H9 (cell line): ENCODE measurements at places on chromosomes 3 and 15. TPM values are rescaled to one million over a fixed set of nuclear protein-coding genes. Genes with fewer than 3 reads are reported as not detected.
A peak's percentile ranks its signal among the peaks of the same experiment; 100 is the strongest.

Gene CCDC54
- total RNA-seq = not detected in 2 replicates

Gene SI
- not detected in 2 replicates for total RNA-seq

Gene AMIGO3
- 3.0 and 3.8 TPM in 2 replicates for total RNA-seq

Gene ADAMTS7
- 23.1 and 25.0 TPM in 2 replicates for total RNA-seq

Gene RBP2
- total RNA-seq = not detected in 2 replicates

DNA sequence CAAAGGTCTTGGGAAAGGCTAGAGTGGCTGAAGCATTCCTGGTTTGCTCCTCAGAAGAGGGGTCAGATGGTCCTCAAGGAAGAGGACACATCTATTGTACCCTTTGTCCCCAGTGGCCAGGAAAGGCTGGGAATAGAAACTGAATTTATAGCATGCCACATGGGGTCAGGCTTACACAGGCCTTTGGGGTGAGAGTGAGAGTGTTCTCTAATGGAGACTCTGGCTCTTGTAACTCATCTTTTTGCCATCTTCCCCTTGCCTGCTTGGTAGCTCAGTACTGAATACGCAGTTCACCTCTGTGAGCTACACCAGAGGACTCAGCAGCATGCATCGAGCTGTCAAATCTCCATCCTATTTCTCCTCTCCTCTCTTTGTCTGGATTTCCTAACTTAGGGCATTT is 87.5 kb downstream of the ATP2B2 start:
- no peak for DNase-seq

DNA sequence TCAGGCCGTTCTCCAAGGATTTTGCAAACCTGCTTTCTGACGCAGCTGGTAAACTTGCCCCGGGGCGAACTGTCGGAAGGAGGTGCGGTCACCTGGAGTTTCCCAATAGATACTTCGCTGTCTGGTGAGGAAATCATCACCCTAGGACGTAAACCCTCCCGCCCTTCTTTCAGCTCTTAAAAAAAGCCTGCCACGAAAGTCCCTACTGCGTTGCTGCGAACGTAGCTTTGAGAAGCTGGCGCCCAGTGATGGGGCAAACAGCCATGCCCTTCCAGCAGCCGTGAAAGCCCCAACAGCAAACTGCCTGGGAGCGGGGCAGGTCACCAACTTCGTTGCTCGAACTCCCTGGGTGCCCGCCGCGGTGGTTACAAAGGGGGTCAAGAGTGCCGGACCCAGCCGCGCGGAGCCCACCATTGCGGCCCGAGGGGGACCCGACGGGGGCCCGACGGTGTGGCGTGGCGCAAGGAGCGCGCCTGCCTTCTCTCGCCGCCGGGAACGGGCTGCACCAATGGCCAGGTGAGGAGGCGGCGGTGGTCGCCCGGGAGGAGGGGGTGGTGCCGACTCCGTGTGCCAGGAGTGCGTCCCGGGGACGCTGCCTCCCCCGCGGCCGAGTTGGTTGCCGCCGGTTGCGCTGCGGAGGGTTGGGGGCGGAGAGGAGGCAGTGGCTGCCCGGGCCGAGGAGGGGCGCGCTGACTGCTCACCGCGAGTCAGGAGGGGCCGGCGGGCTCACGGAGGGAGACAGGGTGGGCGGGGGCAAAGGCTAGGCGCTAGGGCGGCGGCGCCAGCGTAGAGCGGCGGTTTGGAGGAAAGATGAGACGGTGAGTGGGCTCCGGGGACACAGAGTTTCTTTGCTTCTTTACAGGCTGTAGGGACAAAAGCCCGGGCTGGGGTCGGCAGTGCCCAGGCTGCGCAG is at the start of gene PHLDB2:
TSS of gene PHLDB2 (plus strand) at position 205 of the 913 bp plus-strand sequence. CDS start 24,813 bp downstream, outside the sequence.
- peak; percentile 92 for DNase-seq

DNA sequence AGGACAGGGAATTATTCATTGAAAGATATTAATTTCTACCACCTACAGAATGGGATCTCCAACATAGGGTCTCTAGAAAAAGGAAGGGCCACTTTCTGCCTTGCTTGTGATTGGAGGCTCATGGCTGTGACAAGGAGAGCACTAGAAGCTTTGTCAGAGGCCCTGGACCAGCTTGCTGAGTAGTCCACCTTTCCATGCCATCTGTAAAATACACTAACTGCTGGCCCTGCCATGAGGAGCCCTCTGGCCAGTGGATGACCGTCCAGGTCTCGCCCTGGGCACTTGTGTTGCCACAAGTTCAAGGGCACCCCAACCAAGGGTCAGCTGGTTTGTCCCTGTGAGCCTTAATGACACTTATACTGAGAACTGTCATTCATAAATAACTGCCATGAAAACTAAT is 1.6 kb upstream of the SYNM start:
- DNase-seq = no peak

DNA sequence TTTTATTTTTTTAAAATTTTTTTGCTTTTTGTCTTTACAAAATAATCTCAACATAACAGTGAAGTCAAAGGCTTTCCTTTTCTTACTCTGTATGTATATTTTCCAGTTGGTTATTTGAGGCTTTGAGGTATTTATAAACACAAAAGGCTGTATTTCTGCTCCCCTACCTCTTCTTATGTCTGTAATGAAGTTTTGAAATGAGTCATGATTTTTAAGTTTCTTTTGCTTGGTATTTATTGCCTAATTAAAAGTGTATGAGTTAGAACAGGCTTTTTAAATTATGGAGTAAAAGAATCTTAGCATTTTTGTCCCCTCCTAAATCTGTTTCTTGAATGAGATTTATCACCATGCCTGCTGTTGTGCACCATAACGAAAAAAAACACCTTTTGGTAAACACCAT is 66.0 kb downstream of the DCUN1D1 start:
- no peak for DNase-seq

DNA sequence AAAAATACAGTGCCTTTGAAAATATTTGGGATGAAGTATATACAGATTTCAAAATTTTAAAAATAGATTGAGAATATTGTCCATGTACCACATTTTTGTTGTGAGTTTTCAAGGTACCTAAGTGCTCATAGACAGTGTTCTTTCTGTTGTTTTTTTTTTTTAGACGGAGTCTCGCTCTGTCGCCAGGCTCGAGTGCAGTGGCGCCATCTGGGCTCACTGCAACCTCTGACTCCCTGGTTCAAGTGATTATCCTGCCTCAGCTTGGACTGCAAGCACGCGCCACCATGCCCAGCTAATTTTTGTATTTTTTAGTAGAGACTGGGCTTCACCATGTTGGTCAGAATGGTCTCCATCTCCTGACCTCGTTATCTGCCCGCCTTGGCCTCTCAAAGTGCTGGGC is 223.9 kb downstream of the MCTP2 start:
- DNase-seq = no peak

DNA sequence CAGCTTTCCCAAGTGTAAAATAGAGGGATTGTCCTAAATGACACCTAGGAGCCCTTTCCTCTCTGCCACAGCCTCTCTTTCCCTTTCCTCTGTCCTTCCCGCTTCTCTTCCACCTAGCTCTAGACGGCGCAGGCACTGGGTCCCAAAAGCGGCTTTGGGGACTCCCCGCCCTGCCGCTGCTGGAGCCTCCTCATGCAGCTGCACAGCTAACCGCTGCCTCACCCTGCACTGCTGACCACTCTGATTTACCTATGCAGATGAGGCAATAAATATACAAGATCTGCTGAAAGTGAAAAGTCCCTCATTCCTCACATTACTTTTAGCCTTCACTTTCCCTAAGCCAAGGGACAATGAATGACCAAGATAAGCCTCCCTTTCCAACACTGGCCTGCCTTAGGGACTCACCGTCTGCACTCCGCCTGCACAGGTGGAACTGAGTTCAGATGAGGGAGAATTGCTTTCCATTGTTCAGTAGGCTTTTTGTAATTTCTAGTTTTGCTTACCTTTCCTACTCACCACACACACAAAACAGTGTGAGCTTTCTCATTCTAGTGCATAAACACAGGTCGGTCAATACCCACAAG is 197.5 kb upstream of the BCL6 start:
- no peak for DNase-seq

DNA sequence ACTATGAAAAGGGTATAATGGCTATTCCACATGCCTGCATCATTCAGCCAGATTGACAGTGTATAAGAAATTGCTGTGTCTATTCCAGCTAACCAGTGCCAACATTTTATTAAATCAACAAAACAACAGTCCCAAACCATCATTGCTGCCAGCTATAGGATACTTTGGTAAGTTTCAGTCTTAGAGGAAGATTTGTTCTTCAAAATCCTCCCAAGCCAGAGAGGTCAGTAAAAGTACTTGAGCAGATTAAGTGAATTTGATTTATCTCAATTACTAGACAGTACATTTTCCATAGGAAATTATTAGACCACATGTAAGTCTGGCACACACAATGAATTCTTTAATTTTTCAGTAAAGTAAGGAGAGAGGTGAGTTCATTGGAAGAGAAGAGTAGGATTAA is 50.7 kb downstream of the TFG start:
- no peak for DNase-seq

DNA sequence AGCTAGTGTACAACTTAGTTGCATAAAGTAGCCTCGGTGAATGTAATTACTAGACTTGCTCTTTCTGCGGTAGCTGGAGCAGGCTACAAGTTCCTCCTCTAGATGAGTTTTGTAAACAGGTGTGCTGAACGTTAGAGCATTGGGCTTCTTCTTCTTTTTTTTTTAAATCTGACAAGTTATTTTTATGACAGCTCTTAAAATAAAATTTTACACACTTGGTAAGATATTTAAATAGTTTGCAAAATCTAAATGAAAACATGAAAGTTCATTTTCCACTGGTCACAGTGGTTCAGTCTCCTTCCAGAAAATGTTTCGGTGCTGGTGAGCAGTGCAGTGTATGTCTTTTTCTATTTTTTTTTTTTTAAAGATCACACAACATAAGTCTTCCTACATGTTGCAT is 3.0 kb downstream of the CCR9 start:
- no peak for DNase-seq

DNA sequence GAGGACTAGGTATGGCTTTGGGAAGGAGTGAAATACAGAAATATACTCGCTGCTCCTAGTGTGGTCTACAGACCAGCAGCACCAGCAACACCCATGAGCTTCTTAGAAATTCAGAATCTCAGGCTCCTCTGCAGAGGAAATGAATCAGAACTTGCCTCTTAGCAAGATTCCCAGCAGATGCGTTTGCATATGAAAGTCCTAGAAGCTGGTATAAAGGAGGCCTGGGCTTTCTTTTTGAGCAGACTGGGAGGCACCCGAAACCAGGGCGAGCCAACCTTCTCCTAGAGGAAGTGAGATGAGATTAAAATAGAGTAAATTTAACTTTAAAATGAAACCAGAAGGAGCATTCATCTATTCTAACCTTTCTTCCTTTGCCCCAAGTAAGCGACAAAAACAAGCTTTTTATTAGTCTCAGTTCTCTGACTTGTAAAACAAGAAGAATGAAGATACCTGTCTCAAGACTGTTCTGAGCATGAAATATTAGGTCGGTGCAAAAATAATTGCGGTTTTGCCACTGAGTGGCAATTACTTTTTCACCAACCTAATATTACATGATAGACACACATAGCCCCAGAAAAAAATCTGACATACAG is 140.0 kb downstream of the PDZRN3 start:
- DNase-seq = peak; percentile 70

DNA sequence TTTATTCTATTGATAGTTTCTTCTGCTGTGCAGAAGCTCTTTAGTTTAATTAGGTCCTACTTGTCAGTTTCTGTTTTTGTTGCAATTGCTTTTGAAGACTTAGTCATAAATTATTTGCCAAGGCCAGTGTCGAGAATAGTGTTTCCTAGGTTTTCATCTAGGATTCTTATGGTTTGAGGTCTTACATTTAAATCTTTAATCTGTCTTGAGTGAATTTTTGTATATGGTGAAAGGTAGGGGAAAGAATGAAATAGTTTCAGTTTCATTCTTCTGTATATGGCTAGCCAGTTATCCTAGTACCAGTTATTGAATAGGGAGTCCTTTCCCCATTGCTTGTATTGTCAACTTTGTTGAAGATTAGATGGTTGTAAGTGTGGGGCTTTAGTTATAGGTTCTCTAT is 10.6 kb upstream of the GCSAM start:
- DNase-seq = no peak

- no peak for DNase-seq
These were observed 155.2 kb downstream of the FAM43A start for GRCh38 chr3:194840661-194841514.

- DNase-seq = no peak
These were observed 115.7 kb upstream of the TSPAN3 start for GRCh38 chr15:77186594-77187011.

DNA sequence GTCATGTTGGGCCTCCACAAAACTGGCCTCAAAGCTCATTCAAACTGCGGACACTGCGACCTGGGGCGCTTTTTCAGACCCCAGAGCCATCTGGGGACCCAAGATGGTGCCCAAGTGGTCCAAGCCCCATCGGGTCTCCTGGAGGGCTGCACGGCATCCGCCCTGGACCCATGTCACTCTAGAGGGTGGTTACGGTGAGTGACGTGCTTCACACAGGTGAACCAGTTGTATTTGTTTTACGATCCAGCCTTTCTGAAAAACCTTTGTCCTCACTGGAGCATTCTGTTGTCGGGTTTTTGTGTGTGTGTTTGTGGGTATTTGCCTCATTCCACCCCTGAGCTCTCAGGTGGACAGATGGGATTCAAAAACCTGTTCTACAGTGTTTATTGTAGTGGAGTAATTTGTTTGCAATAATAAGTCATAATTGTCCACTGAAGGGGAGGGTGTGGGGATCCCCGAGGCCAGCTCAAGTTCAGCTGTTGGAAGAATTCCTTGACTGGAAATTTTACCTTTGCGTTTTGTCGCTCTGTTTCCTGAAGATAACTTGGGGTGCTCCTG is 1.9 kb downstream of the SLC51A start:
- no peak for DNase-seq

- DNase-seq = no peak
These were observed 1.5 kb downstream of the SLC25A38 start for GRCh38 chr3:39384665-39385000.

- peak; percentile 39 for DNase-seq
These were observed 61.6 kb downstream of the TMEM39A start for GRCh38 chr3:119401503-119402440.

DNA sequence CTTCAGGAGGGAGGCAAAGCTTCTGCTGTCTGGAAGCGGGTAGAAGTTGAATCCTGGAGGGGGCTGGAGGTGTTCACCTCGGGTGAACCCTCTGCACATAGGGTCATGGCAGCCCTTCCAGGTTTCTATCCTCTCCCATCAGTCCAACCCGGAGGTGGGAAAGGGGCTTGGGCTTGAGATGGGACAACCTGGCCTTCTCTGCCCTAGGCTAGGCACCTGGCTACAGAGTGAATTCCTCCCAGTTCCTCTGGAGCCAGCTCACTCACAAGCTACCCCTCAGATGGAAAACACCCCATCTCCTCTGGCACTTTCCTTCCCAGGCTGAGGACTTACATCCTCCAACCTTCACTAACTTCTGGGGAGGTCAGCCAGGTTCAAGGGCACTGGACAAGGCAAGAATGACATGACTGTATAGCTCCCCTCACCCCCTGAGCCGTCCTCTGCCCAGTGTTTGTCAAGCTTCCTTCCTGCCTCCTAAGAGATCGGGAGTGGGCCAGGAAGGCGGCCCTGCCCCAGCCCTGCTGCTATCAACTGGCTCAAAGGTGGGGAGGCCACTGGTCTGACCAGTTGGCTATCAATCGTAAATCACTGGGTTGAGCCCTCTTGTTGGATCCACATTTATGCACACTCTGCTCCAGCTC is 45.8 kb downstream of the KLF15 start:
- no peak for DNase-seq
